RWPE1 (cell line): ENCODE measurements at places on chromosomes 12 and 14.
A peak's percentile ranks its signal among the peaks of the same experiment; 100 is the strongest.

DNA sequence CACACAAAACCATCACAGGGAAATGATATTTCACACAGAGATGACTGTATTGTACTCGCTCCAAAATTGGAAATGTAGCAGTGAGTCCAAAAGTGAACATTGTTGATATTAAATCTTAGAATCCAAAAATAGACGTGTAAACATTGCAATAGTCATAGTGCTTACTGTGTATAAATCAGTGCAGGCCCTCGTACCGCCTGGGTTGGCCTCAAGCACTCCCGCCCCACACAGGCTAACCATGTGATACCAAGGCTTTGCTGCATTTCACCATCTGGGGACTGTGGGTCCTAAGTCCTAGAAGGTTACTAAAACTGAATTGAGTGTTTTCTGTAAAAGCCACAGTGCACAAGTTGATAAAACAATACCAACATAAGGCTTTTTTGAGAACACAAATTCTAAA lies 107.3 kb downstream of the PPP2R5E start:
- no peak for DNase-seq

GRCh38 chr12:212415-212714 lies 1.6 kb downstream of the SLC6A12 start:
- no peak for DNase-seq

DNA sequence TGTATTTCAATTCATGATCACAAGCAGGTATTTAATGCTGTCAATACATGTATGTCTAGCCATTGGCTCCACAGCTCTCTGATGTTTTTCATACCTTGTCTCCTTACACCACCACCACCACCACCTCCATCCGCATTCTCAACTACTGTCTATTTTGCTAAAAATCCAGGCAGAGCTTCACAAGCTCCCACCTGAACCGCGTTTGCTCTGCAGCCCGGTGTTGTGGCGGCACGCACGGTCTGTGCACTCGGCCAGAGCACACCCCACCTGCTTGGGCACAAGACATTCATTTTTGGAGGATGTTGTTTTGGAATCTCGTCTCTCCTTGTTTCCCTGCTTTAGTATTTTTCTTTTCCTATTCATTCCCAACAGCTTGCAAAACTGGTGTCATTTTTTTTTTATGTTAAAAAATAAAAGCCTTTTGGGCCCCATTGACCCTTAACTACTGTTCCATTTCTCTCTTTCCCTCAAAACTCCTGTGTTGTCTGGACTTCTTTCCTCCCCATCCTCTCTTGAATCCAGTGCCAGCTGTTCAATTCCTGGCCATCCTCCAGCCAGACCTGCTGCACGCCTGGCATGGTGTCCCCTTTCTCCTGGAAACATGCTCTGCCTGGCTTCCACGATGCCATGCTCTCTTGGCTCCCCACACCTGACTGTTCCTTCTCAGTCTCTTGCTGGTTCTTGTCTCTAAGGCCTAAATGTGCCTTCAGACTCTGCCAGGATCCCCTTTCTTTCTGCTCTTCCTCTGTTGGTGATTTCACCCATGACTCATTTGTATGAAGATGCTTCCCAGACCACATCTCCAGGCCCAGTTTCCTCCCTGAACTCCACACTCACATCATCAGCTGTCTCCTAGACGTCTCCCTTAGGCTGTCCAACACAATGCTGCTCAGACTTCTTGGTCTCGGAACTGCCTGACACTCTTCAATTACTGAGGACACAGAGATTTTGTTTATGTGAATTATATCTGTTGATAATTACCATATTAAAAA lies 37.9 kb downstream of the PIWIL1 start:
- DNase-seq: no peak

DNA sequence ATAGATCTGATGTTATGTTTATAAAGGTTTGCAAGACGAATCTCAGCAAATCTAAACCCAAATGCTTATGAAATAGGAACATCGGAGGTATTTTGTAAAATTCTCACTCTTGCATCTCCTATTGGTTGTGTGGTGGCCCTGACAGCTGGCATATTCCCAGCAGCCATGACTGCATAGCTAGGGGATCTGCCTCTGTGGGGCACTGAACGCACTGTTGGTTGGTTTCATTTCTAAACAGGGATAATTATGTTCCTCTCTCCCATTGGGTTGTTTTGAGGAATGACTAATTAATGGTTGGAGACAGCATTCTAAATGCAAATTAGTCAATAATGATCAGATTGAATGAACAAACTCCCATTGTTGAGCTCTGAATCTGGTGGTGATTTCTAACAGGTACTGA lies 2.7 kb upstream of the BEST3 start:
- no peak for DNase-seq

- DNase-seq: no peak
Observed at GRCh38 chr12:55637467-55637866, 775 bp downstream of the OR10P1 start.

- no peak for DNase-seq
Observed at GRCh38 chr12:107526555-107527180, 158.9 kb upstream of the PWP1 start.

DNA sequence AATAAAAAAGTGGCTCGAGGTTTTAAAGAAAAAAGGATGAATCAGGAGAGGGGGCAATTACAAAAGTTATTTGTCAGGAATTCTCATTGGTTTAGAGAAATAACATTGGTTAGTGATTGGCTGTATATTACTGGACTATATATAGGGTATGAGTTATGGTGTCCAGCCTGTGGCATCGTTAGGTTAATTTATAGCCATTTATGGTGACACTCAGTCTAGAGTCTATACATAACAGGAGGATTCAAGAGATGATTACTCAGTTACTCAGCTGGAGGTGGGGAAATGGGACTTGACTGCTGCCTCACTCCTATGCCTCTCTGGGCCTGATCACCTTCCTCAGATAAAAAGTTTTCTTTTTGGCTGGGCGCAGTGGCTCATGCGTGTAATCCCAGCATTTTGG lies 25.6 kb upstream of the NFYB start:
- DNase-seq: no peak

GRCh38 chr12:43008953-43009845 lies 419.7 kb upstream of the PRICKLE1 start:
- no peak for DNase-seq

GRCh38 chr14:56136571-56137452 lies 18.6 kb downstream of the PELI2 start:
- DNase-seq: no peak

GRCh38 chr14:95227279-95227860 lies 70.0 kb upstream of the DICER1 start:
- no peak for DNase-seq

GRCh38 chr14:39956372-39956771 lies 524.1 kb upstream of the FBXO33 start:
- DNase-seq: no peak

GRCh38 chr12:26744697-26745440 lies 88.1 kb downstream of the ITPR2 start:
- DNase-seq: no peak

GRCh38 chr12:6375269-6376078 lies at the start of gene SCNN1A:
SCNN1A (minus strand) TSS chr12:6375563; CDS start chr12:6374783, 780 bp downstream.
- DNase-seq: peak; percentile 80

GRCh38 chr12:55729819-55730818 lies 1.3 kb upstream of the CD63 start:
- DNase-seq: no peak
